Muscle of leg (tissue), 16 donors: ENCODE measurements at places on chromosomes 7 and 10. TPM values are rescaled to one million over a fixed set of nuclear protein-coding genes. Genes with fewer than 3 reads are reported as not detected.

The HMX2 gene
- total RNA-seq, result not detected

The SPOCK2 gene
- 3.7 TPM for total RNA-seq

The NUDCD3 gene
- 60.0 TPM for total RNA-seq

The ARHGEF35 gene
- total RNA-seq, result 0.80 TPM

The AQP1 gene
- 96.4 TPM for total RNA-seq

The CABCOCO1 gene
- 0.13 TPM for total RNA-seq

The FAM13C gene
- total RNA-seq, result 22.8 TPM

The SMKR1 gene
- total RNA-seq, result not detected

The ZNF775 gene
- 6.2 TPM for total RNA-seq

- no peaks in the 10 kb centered on the region for H3K27me3 ChIP-seq
- H3K4me1 ChIP-seq, result peaks cover 23% of the 10 kb centered on the region
- no peak overlapping the region for H3K4me3 ChIP-seq
- H3K36me3 ChIP-seq, result no peaks in the 10 kb centered on the region
Measured at GRCh38 chr10:43110338-43111071, 27.7 kb upstream of the CSGALNACT2 start.

GRCh38 chr10:111445667-111446066 lies 368.8 kb downstream of the ADRA2A start:
- no peaks in the 10 kb centered on the region for H3K27me3 ChIP-seq
- H3K4me1 ChIP-seq, result no peaks in the 10 kb centered on the region
- no peak for DNase-seq
- H3K27ac ChIP-seq, result no peak overlapping the region
- H3K4me3 ChIP-seq, result no peak overlapping the region

DNA sequence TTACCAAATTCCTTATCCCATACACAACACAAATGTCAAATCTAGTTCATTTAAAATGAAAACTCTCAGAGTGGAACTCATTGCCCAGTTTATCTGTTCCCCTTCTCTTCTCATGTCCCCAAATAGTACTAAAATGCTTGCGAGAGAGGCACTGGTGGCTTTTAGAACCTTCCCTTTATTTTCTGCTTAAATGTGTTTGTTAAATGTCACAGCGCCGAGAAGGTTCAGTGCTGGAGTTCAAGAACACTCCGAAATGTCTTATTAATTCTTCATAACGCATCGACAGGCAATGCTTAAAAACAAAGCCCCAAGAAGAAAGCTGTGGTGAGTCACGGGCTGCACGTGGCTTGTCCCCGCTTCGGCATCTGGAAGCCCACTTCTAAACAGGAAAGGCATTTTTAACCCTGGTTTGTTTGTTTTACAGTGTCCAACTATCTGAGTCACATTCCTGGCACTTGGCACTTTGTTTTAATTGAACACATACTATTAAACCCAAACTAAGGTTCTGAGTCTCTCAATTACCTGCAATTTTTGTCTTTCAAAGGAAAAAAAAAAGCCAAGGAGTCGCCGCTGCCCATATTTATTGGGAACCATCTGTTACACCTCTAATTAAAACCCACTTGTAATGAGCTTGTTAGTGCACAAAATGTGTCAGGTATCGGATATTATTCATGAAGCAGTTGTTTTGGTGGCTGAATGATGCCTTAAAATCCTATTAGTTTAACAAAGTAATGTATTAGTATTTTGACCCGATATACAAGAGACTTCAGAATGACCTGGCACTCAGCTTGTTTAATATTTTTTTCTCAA lies 49.9 kb upstream of the MGMT start:
- H3K36me3 ChIP-seq, result no peaks in the 10 kb centered on the region
- H3K27ac ChIP-seq, result peak overlapping the region; percentile 80
- no peak overlapping the region for H3K4me3 ChIP-seq
- H3K27me3 ChIP-seq, result peaks cover 4% of the 10 kb centered on the region
- peaks cover 33% of the 10 kb centered on the region for H3K4me1 ChIP-seq

GRCh38 chr10:18666810-18667209 lies 7.6 kb downstream of the ARL5B start:
- DNase-seq, result no peak
- H3K36me3 ChIP-seq, result peaks cover 21% of the 10 kb centered on the region
- no peak overlapping the region for H3K27ac ChIP-seq
- H3K4me3 ChIP-seq, result no peak overlapping the region
- no peaks in the 10 kb centered on the region for H3K4me1 ChIP-seq

- H3K4me1 ChIP-seq, result peaks cover 18% of the 10 kb centered on the region
- DNase-seq, result no peak
- no peaks in the 10 kb centered on the region for H3K36me3 ChIP-seq
- no peak overlapping the region for H3K4me3 ChIP-seq
- no peak overlapping the region for H3K27ac ChIP-seq
Measured at GRCh38 chr10:127877699-127878098, 15.0 kb downstream of the CLRN3 start.

DNA sequence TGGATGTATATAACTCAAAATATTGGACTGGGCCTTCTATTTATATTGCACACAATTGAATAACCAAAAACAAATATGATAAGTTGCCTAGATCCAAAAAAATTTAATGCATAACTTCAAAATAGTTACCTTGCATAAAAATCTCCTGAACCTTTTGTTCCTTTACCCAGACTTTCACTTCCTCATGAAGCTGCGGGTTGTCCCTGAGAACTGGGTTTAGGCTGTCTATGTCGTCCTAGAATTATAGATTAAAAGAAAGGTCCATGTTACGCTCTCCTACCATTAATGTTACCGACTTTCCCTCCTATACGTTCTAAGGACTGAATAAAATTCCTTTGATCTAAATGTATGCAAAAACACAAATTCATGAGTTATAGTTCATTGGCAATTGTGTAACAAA lies 86.6 kb downstream of the NRBF2 start:
- no peaks in the 10 kb centered on the region for H3K27me3 ChIP-seq
- no peaks in the 10 kb centered on the region for H3K4me1 ChIP-seq
- no peak overlapping the region for H3K4me3 ChIP-seq
- no peak for DNase-seq
- H3K36me3 ChIP-seq, result peaks cover 4% of the 10 kb centered on the region

DNA sequence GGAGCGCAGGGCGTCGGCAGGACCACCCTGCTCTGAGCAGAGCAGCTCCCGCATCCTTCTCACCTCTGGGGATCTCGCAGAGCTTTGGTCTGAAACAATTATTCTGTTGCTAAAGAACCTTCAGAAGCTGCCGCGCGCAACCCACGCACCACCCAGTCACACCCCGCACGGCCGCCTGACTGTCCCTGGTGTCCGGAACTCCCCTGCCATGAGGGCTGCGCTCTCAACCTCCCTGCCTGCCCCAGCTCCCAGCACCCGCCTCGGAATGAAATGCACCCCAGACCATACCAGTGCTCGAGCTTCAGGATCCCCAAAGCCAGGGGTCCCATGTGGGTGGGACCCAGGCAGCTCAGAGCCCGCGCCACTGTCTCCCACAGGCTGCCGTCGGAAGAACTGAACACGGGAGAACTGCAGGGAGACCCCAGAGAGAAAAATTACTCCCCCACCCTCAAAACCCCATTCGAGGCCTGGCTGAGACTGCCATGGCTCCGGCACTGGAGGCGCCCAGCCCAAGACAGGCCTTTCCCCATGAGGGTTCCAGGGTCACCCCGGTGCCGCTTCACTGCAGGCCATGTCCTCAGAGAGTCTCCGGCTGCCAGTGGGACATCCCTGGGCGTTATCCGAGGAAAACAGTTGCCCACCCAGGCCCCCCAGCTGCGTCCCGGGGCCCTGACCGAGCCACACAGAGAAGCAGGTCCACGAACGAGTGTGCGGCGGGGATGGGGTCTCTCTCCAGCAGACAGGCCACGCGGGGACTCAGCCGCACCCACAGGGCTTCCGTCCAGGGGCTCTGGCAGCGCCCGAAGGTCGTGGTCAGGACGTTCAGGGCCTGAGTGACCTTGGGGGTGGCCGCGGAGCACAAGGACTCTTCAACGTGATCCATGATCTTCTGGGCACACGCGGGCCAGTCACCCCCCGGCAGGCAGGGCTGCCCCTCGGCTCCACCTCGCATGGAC lies 12.1 kb downstream of the BRAT1 start:
- no peak for DNase-seq
- no peak overlapping the region for H3K27ac ChIP-seq
- H3K36me3 ChIP-seq, result peaks cover 89% of the 10 kb centered on the region
- H3K27me3 ChIP-seq, result no peaks in the 10 kb centered on the region
- H3K4me3 ChIP-seq, result no peak overlapping the region
- no peaks in the 10 kb centered on the region for H3K4me1 ChIP-seq

DNA sequence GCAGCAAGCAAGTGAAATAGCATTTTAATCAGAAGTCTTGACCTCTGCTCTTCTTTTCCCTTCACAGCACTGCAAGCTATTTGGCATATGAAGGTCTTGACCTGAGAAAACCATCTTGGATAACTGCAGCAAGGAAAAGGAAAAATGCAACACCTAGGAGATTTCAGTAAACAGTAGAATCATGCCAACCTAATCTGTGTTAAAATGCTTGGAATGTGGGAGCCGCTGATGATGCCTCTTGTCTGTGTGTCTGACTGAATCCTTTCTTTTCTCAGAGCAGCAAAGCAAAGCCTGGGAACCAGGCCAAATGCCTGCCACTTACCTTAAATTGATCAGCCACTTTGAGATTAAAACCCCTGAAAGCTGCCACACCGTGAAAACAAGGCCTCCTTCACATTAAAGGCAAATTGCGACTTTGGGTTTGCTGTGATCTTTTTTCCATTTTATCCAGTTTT lies 80.4 kb upstream of the CDK6 start:
- H3K27me3 ChIP-seq, result no peaks in the 10 kb centered on the region
- no peaks in the 10 kb centered on the region for H3K4me1 ChIP-seq
- no peak overlapping the region for H3K4me3 ChIP-seq
- H3K27ac ChIP-seq, result no peak overlapping the region

DNA sequence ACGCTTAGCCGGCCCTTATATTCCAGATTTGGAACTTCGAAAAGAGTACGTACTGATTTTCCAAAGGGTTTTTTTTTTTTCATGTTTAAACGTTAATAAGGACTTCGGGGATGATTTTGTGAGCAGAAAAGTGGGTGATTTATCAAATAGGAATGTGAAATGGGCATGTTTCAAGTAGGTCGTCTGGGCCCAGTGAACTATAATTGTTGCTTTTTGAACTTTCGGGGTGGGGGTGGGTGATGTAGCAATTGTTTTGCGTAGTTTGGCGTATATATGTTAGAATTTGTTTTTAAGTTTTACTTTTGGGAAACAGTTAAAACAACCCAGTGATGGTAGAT lies 299 bp upstream of the PBLD start:
- peaks cover 2% of the 10 kb centered on the region for H3K36me3 ChIP-seq
- peaks cover 20% of the 10 kb centered on the region for H3K4me1 ChIP-seq
- peak overlapping the region; percentile 100 for H3K27ac ChIP-seq

- no peaks in the 10 kb centered on the region for H3K27me3 ChIP-seq
- no peak overlapping the region for H3K27ac ChIP-seq
- no peaks in the 10 kb centered on the region for H3K4me1 ChIP-seq
- H3K4me3 ChIP-seq, result no peak overlapping the region
- DNase-seq, result peak; percentile 32
Measured at GRCh38 chr7:109844362-109844761, 1246.6 kb upstream of the LRRN3 start.

GRCh38 chr7:100603726-100604027 lies 1.5 kb downstream of the PCOLCE start:
- H3K27ac ChIP-seq, result peak overlapping the region; percentile 90
- peaks cover 13% of the 10 kb centered on the region for H3K36me3 ChIP-seq
- H3K27me3 ChIP-seq, result peaks cover 19% of the 10 kb centered on the region
- H3K4me3 ChIP-seq, result peak overlapping the region; percentile 79
- peaks cover 36% of the 10 kb centered on the region for H3K4me1 ChIP-seq

DNA sequence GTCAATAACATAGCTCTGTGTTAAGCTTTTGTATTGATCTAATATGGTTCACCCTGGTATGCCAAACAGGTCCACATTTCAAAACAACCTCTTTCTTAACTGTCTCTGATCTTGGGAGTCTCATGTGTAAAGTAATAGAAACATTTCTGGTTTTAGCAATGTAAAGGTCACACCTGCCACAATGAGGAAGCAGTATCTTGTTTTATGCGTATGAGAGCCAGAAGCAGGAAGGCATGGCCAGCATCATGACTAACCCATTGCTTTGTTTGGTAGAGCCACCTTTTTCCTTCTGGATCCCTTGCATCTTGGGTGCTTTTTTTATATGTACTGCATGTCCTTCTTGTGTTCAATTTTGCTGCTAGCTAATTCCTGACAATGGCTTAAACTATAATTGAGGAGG lies 411.3 kb upstream of the SEMA3C start:
- H3K4me3 ChIP-seq, result no peak overlapping the region
- no peaks in the 10 kb centered on the region for H3K27me3 ChIP-seq
- no peak overlapping the region for H3K27ac ChIP-seq
- H3K4me1 ChIP-seq, result no peaks in the 10 kb centered on the region
- DNase-seq, result no peak

DNA sequence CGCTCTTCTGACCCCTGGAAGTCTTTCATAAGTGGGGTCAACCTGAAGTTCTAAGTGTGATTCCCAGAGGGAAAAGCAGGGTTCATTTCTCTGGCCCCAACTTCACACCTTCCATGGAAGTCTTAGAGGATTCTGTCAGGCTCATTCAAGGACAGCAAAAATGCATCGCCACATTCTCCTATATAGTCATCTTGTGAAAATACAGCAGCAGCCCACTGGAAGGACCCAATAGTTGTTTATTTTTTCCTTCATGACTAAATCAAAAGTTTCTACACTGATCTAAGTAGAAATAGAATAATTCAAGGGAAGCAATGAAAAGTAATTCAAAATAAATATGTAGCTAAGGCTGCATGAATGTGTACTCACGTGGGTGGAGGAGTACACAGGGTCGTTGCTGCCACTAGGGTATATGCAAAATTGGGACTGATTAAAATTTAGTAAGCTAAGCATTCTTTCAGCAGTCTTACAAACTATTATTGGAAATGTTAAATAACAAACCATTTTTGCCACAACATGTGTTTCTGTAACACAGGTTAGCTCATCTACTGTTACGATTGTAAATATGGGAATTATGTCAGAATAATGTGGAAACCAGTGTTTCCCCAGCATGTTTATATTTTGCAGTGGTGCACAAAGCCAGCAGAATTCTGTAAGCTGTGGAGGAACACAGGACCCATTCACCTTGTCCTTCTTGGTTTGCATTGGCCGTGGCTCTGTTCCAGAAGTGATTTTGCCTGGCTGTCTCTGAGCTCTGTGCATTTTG lies 33.5 kb downstream of the EEPD1 start:
- DNase-seq, result peak; percentile 54
- no peaks in the 10 kb centered on the region for H3K36me3 ChIP-seq
- H3K4me3 ChIP-seq, result no peak overlapping the region
- H3K27ac ChIP-seq, result peak overlapping the region; percentile 48

- H3K36me3 ChIP-seq, result no peaks in the 10 kb centered on the region
- H3K27ac ChIP-seq, result no peak overlapping the region
- H3K4me1 ChIP-seq, result no peaks in the 10 kb centered on the region
Measured at GRCh38 chr7:79933144-79933543, 201.5 kb upstream of the GNAI1 start.

DNA sequence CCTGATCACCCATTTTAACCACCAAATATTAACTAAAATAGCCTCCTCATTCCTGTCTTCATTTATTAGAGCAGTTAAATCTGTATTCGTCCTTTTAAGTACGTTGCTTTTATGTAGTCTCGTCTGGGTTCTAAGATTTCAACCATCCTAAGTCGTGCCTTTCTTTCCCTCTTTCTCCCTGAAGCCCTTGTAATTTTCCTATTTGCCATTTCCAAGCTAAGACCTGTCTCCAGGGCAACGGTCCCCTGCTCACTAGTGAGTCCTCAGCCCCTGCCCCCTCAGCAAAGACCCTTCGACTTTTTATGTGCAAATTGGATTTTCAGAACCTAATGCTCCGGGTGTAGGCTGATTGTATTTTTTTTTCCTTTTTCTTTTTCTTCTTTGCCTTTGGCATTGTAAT lies 16.1 kb upstream of the MEST start:
- peaks cover 17% of the 10 kb centered on the region for H3K4me1 ChIP-seq
- DNase-seq, result no peak
- no peaks in the 10 kb centered on the region for H3K27me3 ChIP-seq
